Nephron progenitor cell (in vitro differentiated cells): ENCODE measurements at places on chromosomes 5 and 9.

- DNase-seq, result no peak
These were observed 204.5 kb downstream of the FBXL7 start for GRCh38 chr5:15704397-15704947.

- no peak for DNase-seq
These were observed 11.0 kb upstream of the IFNA1 start for GRCh38 chr9:21429191-21429590.

- DNase-seq, result no peak
These were observed 87.5 kb downstream of the TTLL11 start for GRCh38 chr9:122005597-122005996.

DNA sequence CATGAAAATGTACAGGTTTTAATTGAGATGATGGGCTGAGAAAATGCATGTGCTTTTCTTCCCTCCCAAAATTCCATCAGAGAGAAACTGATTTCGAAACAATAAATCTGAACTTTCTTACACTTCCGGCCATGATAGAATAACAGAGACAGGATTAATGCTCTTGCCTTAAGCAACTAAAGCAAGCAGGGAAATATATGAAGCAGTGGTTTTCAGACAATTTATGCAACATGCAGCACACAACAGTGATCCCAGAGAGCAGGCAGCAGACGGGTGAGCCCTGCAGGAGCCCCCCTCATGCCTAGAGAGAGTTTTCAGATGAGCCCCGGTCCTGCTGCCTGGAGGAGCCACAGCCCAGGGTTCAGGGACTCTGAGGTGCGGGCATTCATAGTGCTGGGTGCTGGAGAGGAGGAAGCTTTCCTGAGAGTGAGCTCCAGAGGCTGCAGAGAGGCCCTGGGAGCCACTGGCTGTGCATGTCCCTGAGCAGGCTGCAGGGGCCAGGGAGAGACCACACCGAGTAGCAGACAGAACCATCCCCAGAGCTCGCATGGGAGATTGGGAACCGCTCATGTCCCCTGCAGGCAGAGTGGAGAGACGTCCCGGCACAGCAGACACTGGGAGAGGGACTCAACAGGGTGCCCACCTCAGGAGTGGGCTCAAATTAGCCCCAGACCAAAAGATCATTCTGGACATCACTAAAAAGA, 143.5 kb downstream of the OLFM1 start:
- no peak for DNase-seq

DNA sequence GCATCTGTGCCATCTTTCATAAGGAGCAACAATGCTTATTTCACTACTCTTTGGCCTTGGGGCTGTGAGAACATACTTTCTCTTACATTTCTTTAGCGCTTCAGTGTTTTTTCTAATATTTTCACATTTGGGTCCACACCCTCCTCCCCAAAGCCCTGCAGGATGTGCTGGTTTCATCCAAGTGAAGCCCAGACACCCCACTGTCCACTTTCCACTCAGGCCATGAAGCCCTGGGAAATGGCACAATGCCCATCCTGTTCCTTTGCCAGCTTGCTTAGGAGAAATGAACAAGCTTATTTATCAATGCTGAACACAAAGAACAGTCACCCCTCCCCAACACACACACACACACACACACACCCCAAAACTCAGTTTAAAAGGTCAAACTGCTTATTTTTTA, 17.3 kb upstream of the TMOD1 start:
- no peak for DNase-seq

- no peak for DNase-seq
These were observed 69.7 kb upstream of the TAF11L2 start for GRCh38 chr5:17428176-17428800.
